Fibroblast of skin of back (primary cell): ENCODE measurements at places on chromosomes 1 and 21.

DNA sequence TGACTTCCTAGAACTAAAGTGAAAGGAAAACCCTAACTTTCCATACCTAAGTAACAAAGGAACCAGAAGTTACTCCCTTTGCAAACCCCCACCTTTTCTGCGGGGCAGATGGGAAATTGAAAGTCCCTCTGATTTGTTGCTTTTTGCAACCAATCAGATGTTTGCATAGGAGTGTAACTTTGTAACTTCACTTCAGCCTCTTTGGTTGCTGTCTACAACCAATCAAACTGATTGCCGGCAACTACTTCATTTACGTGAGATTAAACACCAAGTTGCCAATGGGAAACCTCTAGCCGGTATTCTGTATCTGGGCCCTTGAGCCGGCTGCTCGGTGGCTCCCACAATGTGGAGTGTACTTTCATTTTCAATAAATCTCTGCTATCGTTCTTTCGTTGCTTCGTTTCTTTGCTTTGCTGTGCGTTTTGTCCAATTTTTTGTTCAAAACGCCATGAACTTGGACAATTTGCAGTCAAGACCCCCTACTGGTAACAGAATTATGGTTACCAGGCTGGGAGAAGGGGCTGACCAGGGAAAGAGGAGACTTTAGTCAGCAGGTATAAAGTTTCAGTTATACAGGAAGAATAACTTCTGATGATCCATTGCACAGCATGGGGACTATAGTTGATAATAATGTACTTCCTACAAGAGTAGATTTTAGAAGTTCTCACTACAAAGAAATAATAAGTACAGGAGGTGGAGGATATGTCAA is 69.2 kb upstream of the RGS2 start:
- no peak for DNase-seq

DNA sequence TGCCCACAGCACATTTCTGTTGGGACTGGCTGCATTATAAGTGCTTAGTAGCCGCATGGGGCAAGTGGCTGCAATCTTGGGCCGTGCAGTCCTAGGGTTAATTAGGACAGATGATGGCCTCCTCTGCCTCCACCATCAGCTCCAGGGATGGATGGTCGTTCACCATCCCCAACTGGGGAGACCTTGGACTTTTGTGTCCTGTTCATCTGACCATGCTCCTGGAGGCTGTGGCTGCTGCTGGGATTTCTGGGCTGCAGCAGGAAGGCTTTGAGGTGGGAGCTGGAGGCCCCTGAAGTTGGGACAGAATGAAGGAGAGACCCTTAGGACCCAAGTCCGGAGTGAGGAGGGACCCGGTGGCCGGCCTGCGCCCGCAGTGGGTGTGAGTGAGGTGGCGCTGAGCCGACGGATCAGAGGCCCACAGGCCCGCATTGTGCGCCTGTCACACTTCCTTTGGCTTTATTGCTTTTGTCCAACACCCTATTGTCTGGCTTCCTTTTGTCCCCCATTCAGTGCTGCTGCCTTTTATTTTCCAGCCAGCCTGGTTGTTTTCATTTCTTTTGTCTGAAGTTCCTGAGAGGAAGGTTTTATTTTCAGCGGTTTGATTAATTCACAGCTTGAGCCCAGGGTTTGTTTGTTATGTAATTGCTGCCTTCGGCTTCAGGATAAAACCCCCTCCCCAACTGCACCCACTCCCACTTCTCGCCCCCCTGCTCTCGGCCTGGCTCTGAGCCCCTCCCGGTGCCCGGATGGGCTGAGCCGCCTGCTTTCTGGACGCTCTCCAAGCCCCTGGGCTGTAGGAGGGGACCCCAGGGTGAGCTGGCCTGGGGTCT is 35.6 kb downstream of the SOX13 start:
- no peak for DNase-seq

GRCh38 chr1:24990779-24991641 is 60.9 kb upstream of the RUNX3 start:
- DNase-seq = no peak

GRCh38 chr1:101389547-101389929 is 152.7 kb downstream of the S1PR1 start:
- no peak for DNase-seq

DNA sequence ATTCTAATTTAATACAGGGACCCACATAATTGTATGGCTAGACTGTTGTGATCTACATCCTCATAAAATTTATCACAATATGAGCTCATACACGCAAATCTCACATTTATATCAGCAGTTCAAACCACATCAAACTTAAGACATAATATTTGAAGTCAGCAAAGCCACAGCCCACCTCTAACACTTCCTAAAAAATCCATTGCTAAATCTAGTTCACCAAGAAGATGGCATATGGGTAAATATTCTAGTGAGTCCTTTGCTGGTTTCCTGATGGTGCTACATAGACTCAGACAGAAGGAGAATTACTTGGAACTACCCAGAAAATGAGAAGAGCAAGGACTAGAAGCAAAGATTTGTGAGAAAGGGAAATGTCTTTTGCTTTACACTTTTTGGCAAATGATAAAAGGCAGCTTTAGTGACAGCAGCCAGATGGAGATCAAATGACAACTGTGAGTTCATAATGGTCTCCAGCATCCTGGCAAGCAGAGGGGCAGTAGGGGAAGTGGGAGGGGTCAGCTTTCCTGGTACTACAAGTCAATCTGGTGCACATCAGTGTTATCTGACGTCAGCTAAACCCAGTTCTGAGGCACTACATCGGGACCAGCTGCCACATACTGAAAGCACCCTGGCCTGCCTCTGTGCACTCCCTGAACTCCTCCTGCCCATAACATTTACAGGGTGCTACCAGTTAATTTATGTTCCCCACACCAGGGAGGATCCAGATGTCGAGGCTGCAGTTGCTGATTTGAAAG is 10.6 kb upstream of the GADD45A start:
- peak; percentile 48 for DNase-seq

DNA sequence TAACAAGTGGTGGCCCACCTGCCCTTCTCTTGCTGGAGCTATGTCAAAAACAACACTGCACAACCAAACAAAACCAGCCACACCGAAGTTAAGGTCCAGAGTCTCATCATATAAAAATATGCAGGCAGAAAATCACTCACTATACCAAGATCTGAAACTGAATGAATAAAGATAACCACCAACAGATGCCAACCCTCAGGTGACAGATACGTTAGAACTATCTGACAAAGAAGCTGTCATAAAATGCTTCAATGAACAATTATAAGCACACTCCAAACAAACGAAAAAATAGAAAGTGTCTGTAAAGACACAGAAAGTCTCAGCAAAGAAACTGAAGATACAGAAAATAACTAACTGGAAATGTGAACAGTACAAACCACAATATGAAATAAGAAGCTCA is 14.0 kb downstream of the ZNF496 start:
- no peak for DNase-seq

GRCh38 chr21:46152927-46153246 is 2.5 kb downstream of the FTCD start:
- no peak for DNase-seq

- no peak for DNase-seq
Measured at GRCh38 chr1:233700338-233700737, 86.4 kb downstream of the KCNK1 start.

DNA sequence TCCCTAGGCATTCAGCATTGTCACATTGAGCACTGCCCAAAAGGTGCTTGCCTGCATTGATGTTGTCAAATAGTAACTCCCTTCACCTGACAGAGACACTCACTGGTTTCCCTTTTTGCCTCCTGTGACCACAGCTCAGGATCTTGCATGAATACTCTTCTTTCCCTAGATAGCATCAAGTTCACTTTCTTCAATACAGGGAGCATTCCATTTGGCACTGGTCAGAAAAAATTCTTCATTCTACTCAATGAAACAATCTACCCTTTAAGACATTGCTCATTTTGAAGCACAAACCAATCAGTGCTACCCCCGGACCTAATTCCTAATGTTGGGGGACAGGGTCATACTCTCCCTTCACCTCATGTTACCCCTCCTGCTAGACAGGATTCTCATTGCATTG is 319.0 kb upstream of the SNX7 start:
- peak; percentile 45 for DNase-seq

DNA sequence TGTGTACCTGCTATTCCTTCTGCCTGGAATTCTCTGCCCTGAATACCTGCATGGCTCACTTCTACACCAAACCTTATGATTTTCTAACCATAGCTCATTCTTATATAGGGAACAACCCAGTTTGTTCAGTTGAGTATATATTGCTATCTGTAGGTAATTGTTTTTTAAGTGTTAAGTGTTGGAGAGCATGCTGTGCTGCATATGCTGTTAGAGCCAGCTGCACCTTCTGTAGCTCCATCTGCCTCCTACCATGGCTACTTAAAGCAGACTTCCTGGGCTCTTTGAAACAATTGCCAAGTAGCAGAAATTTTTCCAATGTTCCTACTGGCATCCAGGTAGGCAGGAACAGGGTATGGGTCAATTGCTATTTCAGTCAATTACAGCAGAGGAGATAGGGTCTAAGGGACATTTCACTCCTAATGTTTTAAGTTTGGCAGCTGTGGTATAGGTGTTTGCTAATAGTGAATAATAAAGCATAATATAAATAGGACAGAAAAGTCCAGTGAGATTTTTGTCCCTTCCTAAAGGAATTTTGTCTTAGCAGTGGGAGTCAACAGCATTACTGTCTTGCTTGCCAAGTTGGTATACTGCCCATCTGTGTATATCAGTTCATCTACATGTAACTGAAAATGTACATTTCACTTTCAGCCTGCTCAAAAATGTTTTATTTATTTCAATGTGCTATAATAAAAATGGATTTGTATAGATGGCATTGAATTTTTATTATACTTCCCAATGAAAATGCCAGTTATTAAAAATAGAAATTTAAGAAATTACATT is 34.0 kb upstream of the C1orf115 start:
- no peak for DNase-seq

GRCh38 chr21:31597683-31598082 is 61.8 kb upstream of the SOD1 start:
- DNase-seq = no peak

DNA sequence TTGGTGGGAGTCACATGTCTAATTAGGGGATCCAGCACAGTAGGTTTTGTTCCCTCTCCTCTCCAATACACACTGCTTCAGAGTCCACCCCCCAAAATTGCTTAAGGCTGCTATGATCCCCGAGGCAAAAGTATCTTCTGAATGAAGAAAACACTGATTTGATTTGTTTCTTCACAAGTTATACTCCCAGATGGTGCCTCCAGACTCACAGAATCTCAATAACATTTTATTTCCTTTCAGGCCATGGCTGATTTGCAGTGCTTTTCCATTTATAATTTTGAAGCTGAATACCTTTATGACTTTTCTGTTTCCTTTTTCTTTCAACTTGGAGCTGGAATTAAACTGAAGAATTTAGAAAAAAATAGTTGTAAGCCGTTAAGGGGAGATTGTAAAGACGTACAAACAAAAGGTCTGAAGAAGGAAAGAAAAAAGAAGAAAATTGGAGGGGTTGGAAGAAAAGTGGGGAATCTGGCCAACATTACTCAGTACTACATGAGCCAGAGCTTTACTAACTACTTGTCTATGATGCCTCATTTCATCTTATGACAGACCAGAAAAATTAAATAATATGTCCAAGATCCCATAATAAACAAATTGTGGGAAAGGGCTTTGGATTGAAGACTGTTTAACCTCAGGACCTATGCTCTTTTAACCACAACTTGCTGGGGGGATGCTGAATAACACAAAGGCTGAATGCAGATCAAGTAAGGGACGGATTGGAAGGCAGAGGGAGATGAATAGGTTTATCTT is 75.9 kb downstream of the NUF2 start:
- DNase-seq = no peak

DNA sequence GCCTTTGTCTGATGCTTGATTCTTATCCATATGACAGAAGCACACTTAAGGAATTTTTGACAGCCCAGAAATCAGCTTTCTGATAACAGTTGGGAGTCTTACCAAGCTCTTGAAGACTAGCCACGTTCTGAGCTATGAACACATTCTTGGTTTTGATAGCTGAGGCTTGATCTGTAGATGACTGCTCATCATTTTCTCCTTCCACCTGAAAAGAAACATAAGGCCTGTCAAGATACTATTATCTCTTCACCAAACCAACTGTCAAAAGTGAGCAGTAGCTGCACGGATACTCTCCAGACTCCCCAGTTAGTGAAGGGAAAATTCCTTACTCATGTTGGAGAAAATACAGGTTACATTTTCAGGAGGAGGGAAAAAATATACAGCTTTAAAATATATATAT is 12.2 kb downstream of the UBR4 start:
- DNase-seq = no peak

DNA sequence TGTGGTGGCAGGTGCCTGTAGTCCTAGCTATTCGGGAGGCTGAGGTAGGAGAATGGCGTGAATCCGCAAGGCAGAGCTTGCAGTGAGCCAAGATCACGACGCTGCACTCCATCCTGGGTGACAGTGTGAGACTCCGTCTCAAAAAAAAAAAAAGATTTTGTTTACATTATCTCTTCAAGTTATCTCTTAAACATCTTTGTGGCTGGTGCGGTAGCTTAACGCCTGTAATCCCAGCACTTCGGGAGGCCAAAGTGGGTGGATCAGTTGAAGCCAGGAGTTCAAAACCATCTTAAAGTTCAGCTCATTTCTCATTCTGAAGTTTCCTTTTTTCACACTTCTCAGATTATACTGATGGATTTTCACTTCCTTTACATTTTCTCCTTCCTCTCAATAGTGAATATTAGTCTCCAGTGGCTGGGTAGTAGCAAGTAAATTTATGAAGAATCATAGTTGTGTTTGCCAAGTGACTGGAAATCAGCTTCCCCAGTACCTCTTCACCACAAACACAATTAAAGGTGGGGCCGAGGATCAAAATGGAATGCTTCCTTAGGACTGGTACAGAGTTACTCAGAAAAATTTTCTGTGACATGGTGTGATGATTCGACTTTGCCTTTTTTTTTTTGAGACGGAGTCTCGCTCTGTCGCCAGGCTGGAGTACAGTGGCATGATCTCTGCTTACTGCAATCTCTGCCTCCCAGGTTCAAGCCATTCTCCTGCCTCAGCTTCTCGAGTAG is 13.8 kb downstream of the PIP5K1A start:
- DNase-seq = no peak

DNA sequence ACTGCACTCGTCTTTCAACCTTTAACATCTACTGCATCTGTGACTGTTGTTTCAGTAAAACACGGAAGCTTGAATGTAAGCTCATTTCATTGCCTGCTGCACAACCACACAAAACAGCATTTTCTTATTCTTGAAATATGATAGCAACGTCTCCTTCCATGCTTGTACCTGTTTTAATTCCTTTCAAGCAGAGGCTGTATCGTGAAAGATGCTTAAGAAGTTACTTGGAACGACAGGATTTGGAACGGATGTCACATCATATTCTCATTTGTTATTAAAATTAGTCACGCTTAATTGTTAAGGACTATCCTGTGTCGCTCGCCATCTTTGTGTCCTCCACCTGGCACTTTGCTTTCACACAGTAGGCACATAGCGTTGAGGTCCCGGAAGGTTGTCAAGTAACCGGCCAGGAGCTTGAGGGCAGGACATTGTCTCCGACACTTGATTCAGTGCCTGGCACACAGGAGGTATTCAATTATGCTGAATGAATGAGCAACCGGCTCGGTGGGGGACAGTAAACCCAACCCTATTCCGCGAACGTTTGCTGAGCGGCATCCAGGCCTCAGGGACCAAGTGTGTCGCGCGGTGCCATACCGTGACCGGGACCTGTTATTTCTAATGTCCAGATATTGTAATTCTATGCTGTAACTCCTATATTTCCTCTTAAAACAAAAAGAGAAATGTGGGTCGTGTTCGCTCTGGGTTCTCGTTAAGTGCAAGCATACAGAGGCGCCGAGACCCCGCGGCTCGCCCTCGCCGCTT is 499 bp upstream of the SH3GLB1 start:
- peak; percentile 46 for DNase-seq

GRCh38 chr21:29221253-29221744 is 77.4 kb upstream of the BACH1 start:
- DNase-seq = peak; percentile 98
